Activated CD4-positive, alpha-beta memory T cell treated with anti-CD3 and anti-CD28 coated beads, Interleukin-2, amount 10 ng/mL, durations not matched to agents 7 days and 5 days (primary cell): ENCODE measurements at places on chromosomes 1 and 21.

- peak; percentile 31 for DNase-seq
These were observed 3.1 kb downstream of the RNF207 start for GRCh38 chr1:6208723-6209660.

DNA sequence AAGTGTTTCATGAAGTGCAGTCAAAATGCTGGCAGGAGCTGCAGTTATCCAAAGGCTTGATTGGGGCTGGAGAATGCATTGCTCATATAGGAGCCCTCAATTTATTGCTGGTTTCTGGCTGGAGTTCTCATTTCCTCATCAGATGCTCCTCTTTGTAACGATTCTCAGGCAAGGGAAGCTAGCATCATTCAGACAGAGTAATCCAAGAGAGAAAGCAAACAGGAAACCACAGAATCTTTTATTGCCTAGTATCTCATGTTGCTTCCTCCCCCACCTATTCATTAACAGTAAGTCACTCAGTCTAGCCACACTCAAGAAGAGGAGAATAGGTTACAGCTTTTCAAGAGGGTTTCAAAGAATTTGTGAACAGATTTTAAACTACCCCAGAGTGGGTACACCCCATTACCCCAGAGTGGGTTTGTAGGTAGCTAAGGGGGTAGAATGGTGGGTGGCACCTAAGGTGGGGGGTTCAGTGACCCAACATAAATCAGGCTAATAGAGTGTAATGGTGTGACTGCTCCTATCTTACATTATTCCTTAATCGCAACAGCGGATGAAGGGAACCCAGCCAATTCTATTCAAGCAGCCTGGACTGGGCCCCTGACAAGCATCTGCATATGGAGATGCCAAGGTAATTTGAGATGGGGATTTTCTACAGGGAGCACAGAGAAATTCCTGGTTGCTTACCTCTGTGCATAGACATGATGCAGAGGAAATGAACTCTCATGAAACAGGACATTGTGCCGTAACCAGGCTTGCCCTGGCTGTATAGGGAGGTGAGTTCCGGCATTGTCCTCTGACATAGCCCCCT, 67.1 kb downstream of the KCNJ15 start:
- no peak for DNase-seq

GRCh38 chr1:37866491-37866890, 7.1 kb upstream of the MTF1 start:
- no peak for DNase-seq

- DNase-seq, result no peak
These were observed 5.3 kb downstream of the COL18A1 start for GRCh38 chr21:45410151-45410864.

- DNase-seq, result no peak
These were observed 38.9 kb downstream of the RTCA start for GRCh38 chr1:100304921-100305320.

GRCh38 chr1:82215056-82215852, 414.5 kb downstream of the ADGRL2 start:
- DNase-seq, result no peak

GRCh38 chr21:25850126-25850842, 115.5 kb downstream of the GABPA start:
- no peak for DNase-seq

DNA sequence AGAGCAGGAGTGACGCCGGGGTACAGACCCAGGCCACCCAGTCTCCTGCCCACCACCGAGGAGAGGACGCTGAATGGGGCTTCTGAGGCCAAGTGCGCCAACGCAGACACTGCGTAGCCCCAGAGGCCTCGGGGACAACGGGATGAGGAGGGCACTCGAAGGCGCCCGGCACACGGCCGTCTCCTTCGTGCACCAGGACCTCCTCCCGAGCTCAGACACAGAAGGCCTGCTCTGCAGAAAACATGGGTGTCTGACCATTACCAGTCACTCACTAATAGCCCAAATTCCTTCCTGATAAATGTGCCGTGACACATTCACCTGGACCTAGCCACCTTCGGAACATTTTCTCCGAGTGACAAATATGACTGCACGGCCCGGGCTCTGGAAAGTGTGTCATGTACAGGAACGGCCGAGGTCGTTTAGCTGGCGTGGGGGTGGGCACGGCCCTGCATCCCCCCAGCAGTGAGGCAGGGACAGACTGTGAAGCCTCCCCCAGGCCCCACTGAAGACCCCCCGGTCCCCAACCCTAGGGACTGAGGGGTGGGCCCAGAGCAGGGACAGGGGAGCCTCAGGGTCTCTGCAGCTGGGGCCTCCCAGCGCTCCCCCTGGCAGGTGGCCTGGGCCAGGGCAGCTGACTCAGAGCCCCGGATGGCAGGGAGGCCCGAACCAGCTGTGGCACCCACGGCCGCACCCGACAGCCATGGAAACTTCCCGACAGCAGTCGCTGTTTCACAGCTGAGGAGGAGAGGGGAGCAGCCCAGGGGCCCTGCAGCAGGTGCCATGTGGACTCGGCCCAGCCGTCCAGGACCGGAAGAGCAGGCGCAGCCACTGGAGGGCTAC, 16.7 kb upstream of the COL6A2 start:
- DNase-seq, result peak; percentile 10

DNA sequence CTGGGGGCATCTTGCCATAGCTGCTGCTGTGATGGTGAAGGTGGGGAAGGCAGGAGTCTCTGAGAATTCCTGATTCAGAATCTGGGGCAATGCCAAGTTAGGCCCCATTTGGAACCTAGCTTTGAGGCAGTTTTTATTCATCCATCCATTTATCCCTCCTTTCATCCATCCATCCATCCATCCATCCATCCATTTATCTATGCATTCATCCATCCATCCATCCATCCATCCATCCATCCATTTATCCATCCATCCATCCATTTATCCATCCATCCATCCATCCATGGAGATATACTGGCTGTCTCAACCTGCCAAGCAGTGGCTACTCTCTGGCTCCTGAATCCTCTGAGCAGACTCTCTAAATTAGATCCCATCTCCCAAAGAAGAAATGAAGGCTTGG, 83.1 kb downstream of the PRDM16 start:
- no peak for DNase-seq

GRCh38 chr1:97461782-97462181, 459.1 kb downstream of the DPYD start:
- no peak for DNase-seq

GRCh38 chr21:14753466-14754258, 207.5 kb upstream of the SAMSN1 start:
- DNase-seq, result no peak

DNA sequence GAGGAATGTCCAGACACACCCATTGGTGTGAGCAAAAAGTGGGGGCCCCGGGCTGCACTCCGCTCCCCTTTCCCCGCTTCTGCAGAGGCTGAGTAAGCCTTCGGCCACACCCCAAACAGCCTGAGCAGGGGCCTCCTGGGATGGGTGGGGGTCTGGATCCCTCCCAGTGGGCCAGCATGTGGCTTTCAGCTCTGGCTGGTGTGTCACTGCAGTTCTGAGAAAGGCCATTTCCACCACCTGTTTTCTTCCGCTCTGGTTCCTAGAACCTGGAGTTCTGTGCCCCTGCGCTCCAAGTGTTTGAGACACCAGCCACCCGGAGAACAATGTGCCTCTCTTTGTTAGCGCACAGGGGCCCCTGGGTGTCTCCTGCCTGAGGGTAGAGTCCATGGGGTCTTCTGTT, 30.9 kb downstream of the SLC37A1 start:
- no peak for DNase-seq

DNA sequence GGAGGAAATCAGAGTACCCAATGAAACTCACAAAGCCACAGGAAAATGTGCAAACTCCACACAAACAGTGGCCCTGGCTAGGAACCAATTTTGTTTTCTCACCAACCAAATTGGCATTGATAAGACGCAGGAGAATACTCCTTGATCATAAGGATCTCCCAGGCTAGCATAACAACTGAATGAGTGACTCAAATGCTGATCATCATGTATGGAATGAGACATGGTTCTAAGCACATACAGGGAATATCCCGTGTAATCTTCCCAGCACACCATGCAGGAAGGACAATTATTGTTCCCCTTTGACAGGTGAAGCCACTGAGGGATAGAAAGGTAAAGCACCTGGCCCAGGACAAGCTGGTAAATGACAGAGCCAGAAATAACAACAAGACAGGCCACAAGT, 180.0 kb upstream of the DUSP10 start:
- no peak for DNase-seq

GRCh38 chr1:175129644-175129996, 62.0 kb downstream of the TNN start:
- DNase-seq, result no peak

GRCh38 chr1:50427086-50427817, 4.0 kb upstream of the DMRTA2 start:
- DNase-seq, result no peak

DNA sequence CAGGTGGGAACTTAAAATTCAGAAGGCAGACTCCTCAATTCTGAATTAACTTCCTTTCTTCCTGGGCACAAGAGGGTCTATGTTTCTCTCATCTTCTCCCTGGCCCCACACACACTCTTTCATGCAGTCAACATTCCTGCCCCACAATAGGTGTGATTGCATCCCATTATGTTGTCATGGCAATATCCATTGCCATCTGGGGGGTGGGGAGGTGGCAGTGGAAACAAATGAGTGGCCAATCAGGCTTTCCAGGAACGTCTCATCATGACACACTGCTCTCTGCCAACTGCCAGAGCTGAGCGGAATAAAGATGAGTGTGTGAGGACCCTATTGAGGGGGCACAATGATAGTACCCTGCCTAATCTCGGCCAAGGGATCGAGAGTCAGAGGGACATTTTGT, 80.4 kb downstream of the KCND3 start:
- DNase-seq, result no peak

DNA sequence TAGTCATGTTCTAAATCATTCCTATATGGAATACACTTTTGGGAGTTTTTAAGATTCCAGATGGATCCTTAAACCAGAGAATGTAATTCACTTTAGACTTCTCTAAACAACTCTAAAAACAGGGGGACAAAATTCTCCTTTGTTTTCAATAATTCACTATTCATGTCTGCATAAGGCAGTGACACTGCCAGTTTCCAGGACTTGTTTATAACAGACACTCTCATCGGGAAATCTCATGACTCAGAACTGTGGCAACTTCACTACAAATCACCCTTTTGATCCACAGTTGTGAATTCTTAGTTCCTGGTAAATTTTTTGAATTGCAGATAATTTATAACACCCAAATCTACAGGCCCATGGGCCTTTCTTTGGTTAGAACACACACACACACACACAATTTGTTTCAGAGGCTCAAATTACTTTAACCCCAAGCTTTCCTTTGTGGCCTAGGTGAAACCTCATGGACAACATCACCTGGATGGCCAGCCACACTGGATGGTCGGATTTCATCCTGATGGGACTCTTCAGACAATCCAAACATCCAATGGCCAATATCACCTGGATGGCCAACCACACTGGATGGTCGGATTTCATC, at the start of gene OR2T4:
TSS of gene OR2T4 (plus strand) at position 545 of the 595 bp plus-strand sequence. CDS start at position 545, 0 bp downstream.
- no peak for DNase-seq
